ENCODE measurements at places on chromosomes 11 and 22.
A peak's percentile ranks its signal among the peaks of the same experiment; 100 is the strongest.

DNA sequence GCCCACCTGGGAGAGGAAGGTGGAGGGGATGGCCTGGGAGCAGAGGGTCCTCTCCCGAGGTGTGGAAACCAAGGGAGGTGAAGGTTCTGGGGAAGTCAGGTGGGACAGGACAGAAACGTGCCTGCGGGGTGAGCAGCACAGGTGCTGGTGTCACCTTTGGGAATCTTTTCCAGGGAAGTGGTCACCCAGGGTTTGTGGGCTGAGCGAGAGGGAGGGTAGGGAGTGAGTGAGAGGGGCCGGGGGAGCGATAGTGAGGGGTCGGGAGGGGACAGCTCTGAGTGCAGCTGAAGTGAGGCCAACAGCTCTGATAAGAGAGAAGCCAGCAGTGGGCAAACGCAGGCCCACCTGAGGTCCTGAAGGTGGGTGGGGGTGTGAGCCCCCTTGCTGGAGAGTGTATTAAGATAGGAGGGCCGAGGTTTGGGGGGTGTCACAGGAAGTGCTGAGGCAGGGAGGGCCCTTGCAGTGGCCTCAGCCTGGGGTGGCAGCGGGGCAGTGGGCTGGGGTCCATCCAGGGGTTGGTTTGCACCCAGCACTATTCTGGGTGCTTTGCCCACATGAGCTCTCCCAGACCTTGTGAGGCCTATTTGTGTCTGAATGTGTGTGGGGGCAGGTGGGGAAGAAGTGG, 1.6 kb upstream of the SHANK3 start:
- no peak for DNase-seq
- H3K36me3 ChIP-seq, result no peaks in the 10 kb centered on the region
- H3K4me3 ChIP-seq, result no peak overlapping the region

DNA sequence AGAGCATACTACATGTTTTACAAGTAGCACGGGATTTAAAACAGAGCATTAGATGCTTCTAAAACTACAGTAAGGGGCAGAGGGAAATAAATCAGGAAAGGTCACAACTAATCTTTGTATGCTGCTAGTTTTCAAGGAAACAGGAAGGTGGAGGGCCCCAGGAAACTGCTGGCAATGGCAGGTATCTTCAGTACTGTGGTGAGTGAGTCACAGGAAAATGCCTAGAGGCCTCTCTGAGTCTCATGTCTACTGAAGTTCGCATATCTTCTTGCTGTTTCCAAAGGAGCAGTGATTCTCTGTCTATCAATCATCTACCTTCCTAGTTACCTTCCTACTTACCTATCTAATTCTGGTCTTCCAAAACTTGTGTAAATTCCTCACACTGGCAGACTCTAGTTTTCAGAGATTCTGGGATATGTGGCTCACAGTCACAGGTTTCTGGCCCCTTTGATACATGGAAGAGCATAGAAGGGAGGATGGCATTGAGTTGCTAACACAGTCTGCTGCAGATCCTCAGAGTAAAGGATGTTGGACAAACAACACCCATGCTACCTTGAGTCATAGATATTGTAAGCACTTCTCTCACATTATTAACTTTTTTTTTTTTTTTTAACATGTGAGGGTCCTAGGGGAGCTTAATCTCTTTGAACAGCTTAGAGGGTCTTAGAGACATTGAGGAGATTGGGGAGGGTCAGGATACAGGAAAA, 58.8 kb upstream of the SYN3 start:
- no peaks in the 10 kb centered on the region for H3K36me3 ChIP-seq
- no peak overlapping the region for H3K27ac ChIP-seq
- H3K27me3 ChIP-seq, result no peaks in the 10 kb centered on the region
- H3K4me3 ChIP-seq, result no peak overlapping the region
- no peaks in the 10 kb centered on the region for H3K4me1 ChIP-seq

DNA sequence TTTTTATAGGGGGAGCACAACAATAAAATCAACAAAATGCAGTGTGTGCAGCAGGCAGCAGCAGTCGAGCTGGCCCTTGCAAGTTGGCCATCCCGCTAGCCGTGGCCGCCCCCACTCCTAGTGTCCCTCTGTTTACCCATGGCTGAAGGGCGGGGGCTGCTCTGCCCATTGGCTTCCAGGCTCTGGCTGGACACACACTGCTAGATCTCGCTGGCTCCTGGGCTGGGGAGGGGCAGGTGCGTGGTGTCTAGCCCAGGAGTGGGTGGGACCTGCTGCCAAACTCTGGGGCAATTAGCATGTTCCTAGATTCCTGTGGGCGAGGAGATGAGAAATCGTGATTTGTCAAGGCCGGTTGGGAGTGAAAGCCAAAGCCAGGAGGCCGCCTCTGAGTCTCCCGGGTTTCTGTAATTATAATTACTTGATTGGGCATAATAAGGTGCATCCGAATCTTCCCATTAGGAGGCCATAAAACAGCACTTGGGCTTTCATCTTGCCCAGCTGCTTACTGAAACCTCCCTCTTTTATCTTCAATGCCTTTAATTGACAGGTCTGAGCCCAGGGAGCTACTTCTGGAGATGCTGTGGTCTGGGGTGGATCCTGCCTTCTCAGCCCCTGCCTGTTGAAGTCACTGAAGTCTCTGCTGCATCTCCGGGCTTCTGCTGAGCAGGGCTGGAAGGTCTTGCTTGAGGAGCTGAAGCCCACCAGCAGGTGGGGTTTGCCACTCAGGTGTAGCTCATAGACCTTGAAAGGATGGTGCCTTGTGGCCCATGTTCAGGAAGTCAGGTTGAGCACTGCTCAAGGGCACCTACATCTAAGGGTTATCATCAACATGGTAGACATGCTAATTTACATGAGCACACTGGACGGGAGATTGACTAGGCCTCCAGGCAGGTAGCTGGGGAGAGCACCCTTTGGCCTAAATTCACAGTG, 44.5 kb upstream of the DKK3 start:
- peaks cover 25% of the 10 kb centered on the region for H3K4me1 ChIP-seq
- peak overlapping the region; percentile 62 for H3K27ac ChIP-seq
- no peaks in the 10 kb centered on the region for H3K36me3 ChIP-seq

DNA sequence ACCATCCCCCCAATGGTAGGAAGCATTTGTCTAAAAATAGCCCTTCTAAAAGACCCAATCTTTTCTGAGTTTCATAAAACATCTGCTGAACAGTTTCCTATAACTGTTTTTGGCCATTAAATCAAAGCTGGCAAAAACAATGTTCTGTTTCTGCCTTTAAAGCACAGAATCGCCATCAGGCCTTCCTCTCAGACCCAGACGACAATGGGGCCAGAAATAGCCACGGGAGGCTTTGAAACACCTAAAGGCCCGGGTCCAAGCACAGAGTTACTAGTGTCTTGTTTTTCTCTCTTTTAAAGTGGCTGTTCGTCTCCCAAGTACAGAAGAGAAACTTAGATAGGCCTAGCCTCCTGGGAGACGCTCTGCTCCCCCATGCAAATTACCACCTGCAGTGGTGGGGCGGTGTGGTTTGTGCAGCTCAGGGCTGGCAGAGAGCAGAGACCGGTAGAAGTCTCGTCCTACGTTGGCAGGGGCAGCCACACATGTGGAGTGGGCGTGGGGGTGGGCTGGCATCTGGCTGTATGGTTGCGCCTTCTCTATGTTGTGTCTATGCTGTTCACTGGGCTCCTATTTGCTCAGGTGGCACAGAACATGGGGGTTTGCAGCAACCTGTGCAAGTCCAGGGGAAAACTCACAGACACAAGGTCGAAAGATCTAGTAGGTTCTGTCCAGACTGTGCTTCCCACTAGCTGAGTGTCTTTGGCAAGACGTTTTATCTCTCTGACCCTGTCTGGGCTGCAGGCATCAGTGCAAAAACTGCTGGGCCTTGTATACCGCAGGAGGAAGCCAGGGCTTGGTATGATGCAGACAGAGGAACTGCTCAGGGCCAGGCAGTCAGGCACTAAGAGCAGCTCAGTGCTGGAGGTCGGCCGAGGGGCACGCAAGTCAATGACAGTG, 23.6 kb upstream of the ETS1 start:
- H3K36me3 ChIP-seq, result no peaks in the 10 kb centered on the region
- no peak overlapping the region for H3K4me3 ChIP-seq
- no peak overlapping the region for H3K27ac ChIP-seq
- no peaks in the 10 kb centered on the region for H3K27me3 ChIP-seq
- no peak for DNase-seq

GRCh38 chr11:125925247-125925740, 20.6 kb upstream of the VSIG10L2 start:
- no peak overlapping the region for H3K27ac ChIP-seq
- no peak for DNase-seq
- H3K36me3 ChIP-seq, result no peaks in the 10 kb centered on the region
- H3K4me3 ChIP-seq, result no peak overlapping the region
- no peaks in the 10 kb centered on the region for H3K4me1 ChIP-seq
- H3K27me3 ChIP-seq, result no peaks in the 10 kb centered on the region
